ENCODE measurements at places on chromosomes 5 and 9.

DNA sequence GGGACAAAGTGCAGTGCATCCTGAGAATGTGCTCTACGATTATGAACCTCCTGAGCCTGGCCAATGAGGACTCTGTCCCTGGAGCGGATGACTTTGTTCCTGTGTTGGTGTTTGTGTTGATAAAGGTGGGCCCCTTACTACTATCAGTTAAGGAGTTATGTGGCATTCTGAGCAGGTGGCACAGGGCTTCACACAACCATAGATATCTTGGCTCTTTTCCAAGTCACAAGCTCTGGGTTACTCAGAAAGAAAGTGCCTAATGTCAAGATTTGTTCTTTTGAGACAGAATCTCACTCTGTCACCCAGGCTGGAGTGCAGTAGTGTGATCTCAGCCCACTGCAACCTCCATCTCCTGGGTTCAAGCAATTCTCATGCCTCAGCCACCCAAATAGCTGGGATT lies 99.0 kb downstream of the GAPVD1 start:
- no peaks in the 10 kb centered on the region for H3K27me3 ChIP-seq
- peaks cover 62% of the 10 kb centered on the region for H3K36me3 ChIP-seq
- no peak overlapping the region for H3K4me3 ChIP-seq
- no peaks in the 10 kb centered on the region for H3K4me1 ChIP-seq
- DNase-seq: no peak

- H3K36me3 ChIP-seq: no peaks in the 10 kb centered on the region
- H3K27me3 ChIP-seq: peaks cover 2% of the 10 kb centered on the region
- peaks cover 6% of the 10 kb centered on the region for H3K4me1 ChIP-seq
- no peak overlapping the region for H3K27ac ChIP-seq
These were observed 717.5 kb downstream of the IRX1 start for GRCh38 chr5:4313138-4313537.

DNA sequence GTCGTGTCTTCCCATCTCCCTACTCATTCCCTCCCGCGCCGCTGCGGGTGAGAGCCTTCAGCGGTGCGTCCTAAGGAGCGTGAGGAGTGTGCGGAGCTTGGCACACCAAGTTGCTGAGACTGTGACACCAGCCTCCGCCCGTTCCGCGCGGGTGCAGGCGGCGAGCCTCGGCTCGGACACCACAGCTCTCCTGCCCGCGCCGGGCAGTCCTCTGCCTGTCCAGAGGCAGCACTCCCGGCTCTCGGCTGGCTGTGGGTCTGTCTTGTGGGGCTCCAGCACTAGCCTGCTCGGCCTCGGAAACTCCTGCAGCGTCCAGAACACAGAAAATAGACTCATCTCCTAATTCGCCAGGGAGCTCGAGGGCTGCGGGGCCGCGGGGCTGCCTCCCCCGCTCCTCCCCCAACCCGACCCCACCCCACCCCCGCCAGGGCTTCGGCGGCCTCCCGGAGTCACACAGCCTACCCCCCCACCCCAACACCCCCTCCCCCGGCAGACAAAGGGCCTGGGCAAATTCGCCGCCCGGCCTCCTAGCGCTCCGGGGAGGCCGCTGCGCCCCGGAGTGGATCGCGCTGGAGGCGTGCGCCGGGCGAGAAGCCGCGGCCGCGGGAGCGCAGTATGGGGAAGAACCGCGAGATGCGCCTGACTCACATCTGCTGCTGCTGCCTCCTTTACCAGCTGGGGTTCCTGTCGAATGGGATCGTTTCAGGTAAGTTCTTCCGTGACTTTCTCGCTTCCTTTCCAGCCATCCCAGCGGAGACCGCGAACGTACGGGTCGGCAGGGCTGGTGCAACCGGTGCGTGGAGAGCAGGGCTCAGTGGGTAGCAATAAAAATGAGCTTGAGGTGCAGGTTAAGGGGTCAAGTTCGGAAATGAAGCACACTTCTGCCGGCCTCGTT lies at the start of gene ADAMTS19:
TSS of gene ADAMTS19 (plus strand) at position 522 of the 895 bp plus-strand sequence. CDS start at position 616, 94 bp downstream.
- no peak for DNase-seq
- peak within 1 kb of the TSS; percentile 21 for H3K4me3 ChIP-seq
- H3K27me3 ChIP-seq: peaks cover 51% of the 10 kb centered on the region
- no peaks in the 10 kb centered on the region for H3K36me3 ChIP-seq
- peak within 1 kb of the TSS; percentile 18 for H3K27ac ChIP-seq
- H3K4me1 ChIP-seq: peaks cover 11% of the 10 kb centered on the region

- H3K4me1 ChIP-seq: no peaks in the 10 kb centered on the region
- no peak overlapping the region for H3K27ac ChIP-seq
- no peaks in the 10 kb centered on the region for H3K36me3 ChIP-seq
- no peak overlapping the region for H3K4me3 ChIP-seq
These were observed 273.1 kb downstream of the ARHGEF28 start for GRCh38 chr5:73899055-73899454.

DNA sequence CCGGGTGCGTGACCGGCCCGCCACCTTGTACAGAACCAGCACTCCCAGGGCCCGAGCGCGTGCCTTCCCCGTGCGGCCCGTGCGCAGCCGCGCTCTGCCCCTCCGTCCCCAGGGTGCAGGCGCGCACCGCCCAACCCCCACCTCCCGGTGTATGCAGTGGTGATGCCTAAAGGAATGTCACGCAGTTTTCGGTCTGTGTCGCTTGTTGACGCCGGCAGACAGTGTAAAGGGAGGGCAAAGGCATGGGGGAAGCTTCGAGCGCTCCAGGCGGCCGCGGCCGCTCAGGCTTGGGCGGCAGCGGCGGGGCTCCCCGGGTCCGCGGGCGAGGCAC lies 1.3 kb downstream of the LRRC26 start:
- peaks cover 100% of the 10 kb centered on the region for H3K27me3 ChIP-seq
- no peak overlapping the region for H3K4me3 ChIP-seq
- H3K36me3 ChIP-seq: no peaks in the 10 kb centered on the region
- no peak overlapping the region for H3K27ac ChIP-seq

DNA sequence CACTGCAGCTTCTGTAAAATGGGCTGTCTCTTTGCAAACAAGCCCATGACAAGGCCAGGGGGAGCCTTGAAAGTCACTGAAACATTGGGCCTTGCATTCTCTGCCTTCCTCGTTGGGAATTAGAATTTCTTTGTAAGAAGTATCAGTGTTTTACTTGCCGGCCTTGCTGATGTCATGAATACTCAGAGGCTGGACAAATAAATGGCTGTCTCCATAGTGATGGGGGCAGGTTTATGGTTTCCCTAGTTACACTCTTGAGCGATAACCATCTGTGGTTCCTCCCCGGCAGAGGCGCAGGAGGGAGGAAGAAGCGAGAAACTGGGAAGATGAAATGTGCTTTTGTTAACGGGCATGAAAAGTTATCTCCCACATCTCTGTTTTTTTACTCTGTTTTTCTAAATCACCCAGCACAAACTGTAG lies 272.7 kb upstream of the PANK3 start:
- H3K27me3 ChIP-seq: no peaks in the 10 kb centered on the region
- no peaks in the 10 kb centered on the region for H3K36me3 ChIP-seq
- no peak overlapping the region for H3K4me3 ChIP-seq
- peak overlapping the region; percentile 79 for H3K27ac ChIP-seq

DNA sequence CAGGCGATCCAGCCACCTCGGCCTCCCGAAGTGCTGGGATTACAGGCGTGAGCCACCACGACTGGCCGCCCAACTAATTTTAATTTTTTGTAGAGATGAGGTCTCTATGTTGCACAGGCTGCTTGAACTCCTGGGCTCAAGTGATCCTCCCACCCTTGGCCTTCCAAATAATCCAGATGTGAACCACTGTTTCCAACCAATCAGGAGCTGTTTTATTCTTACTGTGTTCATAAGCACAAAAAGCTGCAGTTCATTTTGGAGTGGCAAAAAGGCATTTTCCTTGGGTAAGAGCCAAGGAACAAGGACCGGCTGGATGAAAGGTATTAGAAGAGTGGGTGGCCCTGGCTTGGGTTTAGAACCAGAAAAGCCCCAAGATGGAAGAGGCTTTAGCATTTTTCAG lies 5.2 kb upstream of the SLC27A4 start:
- no peak overlapping the region for H3K4me3 ChIP-seq
- H3K27ac ChIP-seq: no peak overlapping the region
- no peak for DNase-seq

DNA sequence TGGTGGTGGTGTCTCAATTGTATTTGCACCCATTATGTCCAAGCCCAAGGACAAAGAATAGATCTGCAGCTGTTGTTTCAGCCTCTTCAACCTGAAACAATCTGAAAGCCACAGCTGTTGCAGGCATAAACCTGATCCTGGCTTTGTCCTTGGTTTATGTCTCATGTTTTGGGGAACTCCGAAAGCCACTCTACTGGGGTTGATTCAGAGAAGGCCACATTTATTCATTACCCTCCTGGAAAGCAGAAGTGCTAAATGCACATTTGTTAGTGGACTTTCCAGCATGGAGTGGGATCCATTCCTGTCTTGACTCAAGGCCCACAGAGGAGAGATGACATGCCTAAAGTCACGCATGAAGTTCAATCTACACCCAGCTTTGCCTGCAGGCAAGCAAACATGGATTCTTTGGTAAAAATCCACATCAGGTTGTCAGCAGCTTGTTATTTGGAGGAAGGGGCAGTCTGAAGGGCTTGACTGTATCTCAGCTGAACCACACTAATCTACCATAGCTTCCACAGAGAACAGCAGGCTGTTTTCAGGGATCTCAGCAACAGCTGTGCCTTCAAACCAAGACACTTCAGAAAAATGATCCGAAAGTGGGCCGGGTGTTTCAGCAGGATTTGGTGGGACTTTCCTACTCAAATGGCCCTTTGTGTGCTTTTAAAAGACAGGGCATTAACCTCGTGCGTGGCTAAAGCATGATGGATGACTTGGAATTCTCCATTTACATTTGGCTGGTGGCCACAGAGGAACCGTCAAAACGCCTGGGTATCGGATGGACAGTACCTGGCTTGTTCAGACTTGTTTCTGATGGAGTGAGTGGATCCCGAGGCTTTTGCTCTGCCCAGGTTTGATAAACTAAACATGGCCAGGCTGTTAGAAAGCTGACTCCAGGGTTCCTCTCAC lies 36.2 kb upstream of the ADAM19 start:
- no peaks in the 10 kb centered on the region for H3K27me3 ChIP-seq
- H3K27ac ChIP-seq: peak overlapping the region; percentile 26
- no peaks in the 10 kb centered on the region for H3K4me1 ChIP-seq
- no peaks in the 10 kb centered on the region for H3K36me3 ChIP-seq
- H3K4me3 ChIP-seq: no peak overlapping the region

- DNase-seq: no peak
- H3K27me3 ChIP-seq: no peaks in the 10 kb centered on the region
- no peak overlapping the region for H3K27ac ChIP-seq
- no peaks in the 10 kb centered on the region for H3K36me3 ChIP-seq
These were observed 18.3 kb upstream of the FRMPD1 start for GRCh38 chr9:37632479-37632878.

- H3K4me1 ChIP-seq: no peaks in the 10 kb centered on the region
- no peaks in the 10 kb centered on the region for H3K36me3 ChIP-seq
- no peaks in the 10 kb centered on the region for H3K27me3 ChIP-seq
- H3K27ac ChIP-seq: no peak overlapping the region
- no peak overlapping the region for H3K4me3 ChIP-seq
- no peak for DNase-seq
These were observed 117.2 kb downstream of the CAAP1 start for GRCh38 chr9:26775391-26775790.

- no peak overlapping the region for H3K27ac ChIP-seq
- no peaks in the 10 kb centered on the region for H3K36me3 ChIP-seq
- no peaks in the 10 kb centered on the region for H3K27me3 ChIP-seq
- H3K4me1 ChIP-seq: no peaks in the 10 kb centered on the region
These were observed 154.5 kb downstream of the YIPF5 start for GRCh38 chr5:144015961-144016360.

DNA sequence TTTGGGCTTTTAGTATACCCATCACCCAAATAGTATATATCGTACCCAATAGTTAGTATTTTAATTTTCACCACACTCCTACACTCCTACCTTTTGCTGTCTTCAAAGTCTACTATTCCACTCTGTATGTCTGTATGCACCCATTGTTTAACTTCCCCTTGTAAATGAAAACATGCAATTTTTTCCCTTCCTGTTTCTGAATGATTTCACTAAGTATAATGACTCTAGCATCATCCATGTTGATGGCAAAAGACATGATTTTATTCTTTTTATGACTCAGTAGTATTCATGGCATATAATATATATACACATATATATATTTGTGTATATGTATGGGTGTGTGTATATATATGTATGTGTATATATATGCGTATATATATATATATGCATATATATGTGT lies 63.1 kb upstream of the FAM174A start:
- H3K27me3 ChIP-seq: no peaks in the 10 kb centered on the region
- DNase-seq: no peak
- H3K27ac ChIP-seq: no peak overlapping the region

GRCh38 chr9:78214492-78214891 lies 21.4 kb upstream of the CEP78 start:
- H3K36me3 ChIP-seq: no peaks in the 10 kb centered on the region
- peaks cover 25% of the 10 kb centered on the region for H3K4me1 ChIP-seq
- no peak for DNase-seq
- H3K27ac ChIP-seq: no peak overlapping the region
- H3K27me3 ChIP-seq: no peaks in the 10 kb centered on the region

DNA sequence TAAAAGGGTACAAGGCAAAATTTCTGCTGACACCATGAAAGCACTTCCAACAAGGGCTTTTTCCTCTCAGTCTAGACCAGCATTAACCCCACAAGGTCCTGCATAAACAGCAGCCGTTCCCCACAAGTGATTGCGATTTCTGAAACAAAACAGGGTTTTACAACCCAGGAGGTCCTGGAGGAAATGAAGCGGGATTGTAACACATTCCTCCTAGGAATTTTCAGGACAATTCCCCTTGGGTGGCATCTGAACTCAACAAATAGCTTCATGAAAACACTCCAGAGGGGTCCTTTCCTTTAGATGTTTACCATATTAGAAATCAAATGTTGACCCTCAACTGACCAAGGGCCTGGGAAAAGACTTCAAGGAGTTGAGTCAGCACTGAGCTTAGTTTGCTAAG lies 36.7 kb upstream of the SHC3 start:
- H3K4me1 ChIP-seq: no peaks in the 10 kb centered on the region
- peaks cover 4% of the 10 kb centered on the region for H3K27me3 ChIP-seq
- no peak for DNase-seq
- no peak overlapping the region for H3K27ac ChIP-seq
- H3K4me3 ChIP-seq: no peak overlapping the region

GRCh38 chr5:1831677-1832313 lies 30.6 kb downstream of the NDUFS6 start:
- no peak overlapping the region for H3K27ac ChIP-seq
- no peak for DNase-seq
- H3K27me3 ChIP-seq: peaks cover 51% of the 10 kb centered on the region
- H3K4me3 ChIP-seq: no peak overlapping the region
- H3K36me3 ChIP-seq: no peaks in the 10 kb centered on the region
- no peaks in the 10 kb centered on the region for H3K4me1 ChIP-seq

GRCh38 chr9:130541533-130541932 lies 37.8 kb upstream of the FUBP3 start:
- peaks cover 59% of the 10 kb centered on the region for H3K4me1 ChIP-seq
- DNase-seq: no peak
- H3K27ac ChIP-seq: no peak overlapping the region
- H3K36me3 ChIP-seq: no peaks in the 10 kb centered on the region
- no peak overlapping the region for H3K4me3 ChIP-seq

DNA sequence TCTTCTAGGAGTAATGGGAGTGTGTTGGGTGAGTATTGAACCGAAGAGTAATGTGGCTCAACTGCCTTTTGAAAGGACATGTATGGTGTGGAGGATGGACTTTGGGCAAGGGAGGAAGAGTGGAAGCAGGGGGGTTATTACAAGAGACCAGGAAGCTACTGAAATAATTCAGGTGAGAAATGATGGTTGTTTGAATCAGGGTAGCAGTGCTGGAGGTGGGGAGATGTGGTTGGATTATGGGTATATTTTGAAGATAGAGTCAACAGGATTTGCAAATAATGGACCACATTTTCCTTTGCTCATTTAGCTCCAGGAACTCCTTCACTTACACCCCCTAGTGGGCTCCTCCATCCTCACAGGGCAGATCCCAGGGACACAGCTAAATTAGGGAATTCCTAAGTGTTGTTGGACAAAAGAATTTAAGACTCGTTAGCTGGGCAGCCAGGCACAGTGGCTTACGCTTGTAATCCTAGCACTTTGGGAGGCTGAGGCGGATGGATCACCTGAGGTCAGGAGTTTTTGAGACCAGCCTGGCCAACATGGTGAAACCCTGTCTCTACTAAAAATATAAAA lies 1.2 kb upstream of the SLC4A9 start:
- no peak overlapping the region for H3K27ac ChIP-seq
- no peak overlapping the region for H3K4me3 ChIP-seq
